ENCODE measurements at places on chromosomes 2 and 18.

- no peak for DNase-seq
Measured at GRCh38 chr2:56299171-56299691, 115.4 kb downstream of the CCDC85A start.

- no peak for DNase-seq
Measured at GRCh38 chr2:229297247-229297646, 26.2 kb upstream of the PID1 start.

DNA sequence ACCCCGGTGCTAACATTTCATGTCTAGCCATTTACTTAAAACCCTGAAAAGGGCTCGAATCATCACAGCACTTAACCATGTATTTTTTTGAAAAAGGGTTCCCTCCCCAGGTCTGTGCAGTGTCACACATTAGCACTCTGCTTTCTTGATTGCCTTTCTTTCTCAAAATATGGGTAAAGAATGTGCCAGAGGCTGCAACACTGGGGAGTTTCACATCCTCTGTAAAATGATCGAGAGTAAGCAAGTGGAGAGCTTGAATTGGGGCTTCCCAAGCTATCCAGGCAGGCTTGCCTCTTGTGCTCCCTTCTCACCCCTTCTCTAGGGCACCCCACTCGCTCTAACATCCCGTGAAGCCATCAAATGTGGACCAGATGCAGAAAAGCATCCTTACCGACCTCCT lies 177.0 kb upstream of the CCDC68 start:
- no peak for DNase-seq

GRCh38 chr2:198309673-198310280 lies 505.4 kb downstream of the PLCL1 start:
- peak; percentile 58 for DNase-seq

- DNase-seq: no peak
Measured at GRCh38 chr18:13517369-13517768, 209.0 kb downstream of the FAM210A start.

DNA sequence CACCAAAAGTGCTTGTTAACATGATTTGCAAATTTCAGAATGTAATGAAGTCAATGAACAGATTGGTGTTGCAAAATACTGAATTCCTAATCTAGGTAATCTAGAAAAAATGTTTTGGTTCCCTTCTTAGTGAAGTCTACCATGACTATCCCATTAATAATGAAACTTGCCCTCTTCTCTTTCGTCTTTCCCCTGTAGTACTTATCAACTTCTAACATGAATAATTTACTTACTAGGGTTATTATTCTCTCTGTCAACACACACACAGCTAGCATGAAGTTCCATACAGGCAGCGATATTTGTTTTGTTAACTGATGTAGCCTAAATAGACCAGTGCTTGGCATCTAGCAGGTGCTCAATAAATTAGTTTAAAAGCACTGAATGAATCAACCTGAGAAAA lies 160.2 kb downstream of the NCK2 start:
- DNase-seq: no peak

- no peak for DNase-seq
Measured at GRCh38 chr18:60113396-60113795, 213.6 kb downstream of the PMAIP1 start.

GRCh38 chr18:29154758-29155725 lies 978.1 kb upstream of the CDH2 start:
- DNase-seq: no peak

- no peak for DNase-seq
Measured at GRCh38 chr2:62741127-62741526, 35.6 kb downstream of the EHBP1 start.

- no peak for DNase-seq
Measured at GRCh38 chr2:167550448-167550847, 662.2 kb downstream of the XIRP2 start.

DNA sequence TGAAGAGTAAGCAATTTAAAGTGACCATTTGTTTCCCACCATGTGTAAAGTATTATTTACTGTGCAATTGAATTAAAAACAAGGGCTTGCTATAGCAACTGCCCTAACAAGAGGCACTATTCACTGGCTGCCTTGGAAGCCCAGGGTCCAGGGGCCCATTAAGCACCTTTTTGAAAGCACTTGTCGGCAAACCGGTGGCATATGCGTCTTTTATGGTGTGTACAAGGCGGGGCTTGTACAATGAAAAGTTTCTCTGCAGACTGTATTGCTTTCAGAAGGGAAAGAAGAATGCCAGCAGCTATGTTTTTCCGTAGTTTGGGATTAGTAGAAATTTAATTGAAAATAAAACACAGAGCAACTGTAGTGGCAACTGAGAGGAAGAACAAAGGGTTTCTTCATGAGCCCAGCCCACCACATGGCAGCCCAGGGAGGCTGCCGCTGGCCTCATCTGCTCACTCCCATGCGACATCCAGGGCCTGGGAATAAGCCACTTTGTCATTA lies 279.5 kb upstream of the PARD3B start:
- DNase-seq: no peak

DNA sequence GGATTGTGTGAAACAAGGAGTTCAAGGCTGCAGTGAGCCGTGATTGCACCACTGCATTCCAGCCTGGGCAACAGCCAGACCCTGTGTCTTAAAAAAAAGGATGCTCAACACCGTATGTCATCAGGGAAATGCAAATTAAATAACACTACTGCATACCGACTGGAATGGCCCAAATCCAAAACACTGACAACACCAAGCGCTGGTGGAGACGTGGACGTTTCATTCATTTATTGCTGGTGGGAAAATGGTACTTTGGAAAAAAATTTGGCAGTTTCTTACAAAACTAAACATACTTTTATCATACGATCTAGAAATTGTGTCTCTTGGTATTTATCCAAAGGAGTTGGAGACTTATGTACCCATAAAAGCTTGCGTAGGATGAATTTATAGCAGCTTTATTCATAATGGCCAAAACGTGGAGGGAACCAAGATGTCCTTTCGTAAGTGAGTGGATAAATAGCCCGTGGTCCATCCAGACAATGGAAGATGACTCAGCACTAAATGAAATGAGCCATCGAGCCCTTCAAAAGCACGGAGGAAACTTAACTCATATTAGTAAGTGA lies 24.2 kb downstream of the NEU4 start:
- no peak for DNase-seq

- DNase-seq: no peak
Measured at GRCh38 chr18:40937386-40937785, 1017.6 kb upstream of the PIK3C3 start.

DNA sequence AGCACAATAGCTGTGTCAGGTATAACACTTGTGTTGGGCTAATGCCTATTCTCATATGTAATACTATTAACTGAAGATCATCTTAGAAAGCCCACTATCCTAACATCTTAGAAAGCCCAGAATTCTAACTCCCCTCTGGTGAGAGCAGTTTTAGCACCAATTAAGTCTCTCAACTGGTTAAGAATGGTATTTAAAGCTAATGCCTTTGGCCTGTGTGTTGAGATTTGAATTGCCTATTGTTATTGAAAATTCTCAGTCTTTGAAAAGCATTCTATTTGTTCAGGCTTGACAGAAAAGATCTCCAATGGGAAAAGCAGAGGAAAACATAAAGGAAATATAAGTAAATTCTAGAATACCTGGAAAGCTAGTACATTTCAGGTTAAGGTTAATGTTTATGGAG lies 352.5 kb downstream of the ARHGAP15 start:
- no peak for DNase-seq

GRCh38 chr2:37556256-37556655 lies 115.2 kb downstream of the CDC42EP3 start:
- DNase-seq: no peak

DNA sequence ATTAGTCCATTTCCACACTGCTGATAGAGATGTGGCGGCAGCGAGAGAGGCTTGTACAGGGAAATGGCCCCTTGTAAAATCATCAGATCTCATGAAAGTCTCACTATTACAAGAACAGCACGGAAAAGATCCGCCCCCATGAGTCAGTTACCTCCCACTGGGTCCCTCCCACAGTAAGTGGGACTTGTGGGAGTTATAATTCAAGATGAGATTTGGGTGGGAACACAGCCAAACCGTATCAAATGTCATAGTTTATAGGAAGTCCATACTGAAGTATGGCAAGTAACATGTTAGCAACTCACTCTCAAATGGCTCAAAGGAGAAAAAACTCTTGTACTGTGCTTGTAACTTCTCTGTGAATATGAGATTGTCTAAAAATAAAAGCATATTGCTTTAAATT lies 56.1 kb downstream of the FARP2 start:
- peak; percentile 80 for DNase-seq

DNA sequence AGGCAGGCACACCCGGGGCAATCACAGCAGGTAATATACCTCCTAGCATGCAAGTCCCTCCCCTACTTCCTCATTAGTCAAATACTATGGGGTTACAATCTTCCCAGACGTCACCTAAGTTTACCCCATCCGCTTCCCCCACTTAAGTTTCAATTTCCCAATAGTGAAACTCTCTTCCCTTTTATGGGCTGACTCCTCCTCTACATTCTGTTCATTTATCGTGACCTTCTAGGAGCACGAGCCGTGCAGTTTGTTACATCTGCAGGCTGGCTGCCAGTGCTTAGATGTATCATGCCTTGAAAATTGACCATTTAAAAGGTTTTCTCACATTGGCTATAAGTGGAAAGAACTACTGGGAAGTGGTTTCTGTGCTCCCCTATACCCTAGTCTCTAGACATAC lies 1357.8 kb upstream of the CRIM1 start:
- no peak for DNase-seq

DNA sequence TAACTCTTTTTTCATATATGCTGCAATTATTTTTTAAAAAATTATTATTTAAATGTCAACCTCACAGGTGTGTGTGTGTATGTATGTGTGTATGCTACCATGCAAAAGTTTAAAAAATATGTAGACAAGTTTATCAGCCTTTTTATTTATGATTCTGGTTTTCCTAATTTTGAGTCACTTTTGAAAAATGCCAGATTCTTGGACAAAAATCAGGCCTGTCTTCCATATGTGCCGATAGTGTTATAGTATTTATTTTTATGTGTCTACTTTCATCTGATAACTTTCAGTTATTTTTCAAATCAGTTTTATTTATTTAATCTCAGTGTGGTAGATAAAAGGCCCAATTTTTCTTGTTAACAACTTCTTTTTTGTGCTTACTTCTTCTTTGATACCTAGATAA lies 176.2 kb downstream of the RDH14 start:
- DNase-seq: no peak

DNA sequence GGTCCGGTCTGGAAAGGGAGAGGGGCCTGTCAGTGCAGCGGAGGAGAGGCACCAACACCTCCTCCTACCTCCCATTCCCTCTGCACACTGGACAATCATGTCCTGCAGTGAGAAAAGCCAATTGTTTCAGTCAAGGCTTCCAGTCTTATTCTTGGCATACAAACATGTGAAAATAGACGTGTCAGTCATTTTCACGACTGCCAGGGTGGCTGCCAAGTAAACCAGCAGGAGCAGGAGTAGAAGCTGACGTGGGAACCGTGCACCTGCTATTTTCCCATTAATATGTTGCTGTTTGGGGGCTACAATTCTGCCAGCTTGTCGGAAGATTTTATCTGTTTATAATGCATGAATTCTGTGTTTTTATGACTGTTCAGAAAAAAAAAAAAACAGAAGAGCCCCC lies 202.3 kb downstream of the SPP2 start:
- no peak for DNase-seq

GRCh38 chr2:223920109-223920508 lies 25.0 kb downstream of the WDFY1 start:
- DNase-seq: no peak

- peak; percentile 28 for DNase-seq
Measured at GRCh38 chr2:149169656-149170055, 131.2 kb downstream of the LYPD6B start.

- no peak for DNase-seq
Measured at GRCh38 chr2:105537920-105538319, 139.1 kb upstream of the FHL2 start.

DNA sequence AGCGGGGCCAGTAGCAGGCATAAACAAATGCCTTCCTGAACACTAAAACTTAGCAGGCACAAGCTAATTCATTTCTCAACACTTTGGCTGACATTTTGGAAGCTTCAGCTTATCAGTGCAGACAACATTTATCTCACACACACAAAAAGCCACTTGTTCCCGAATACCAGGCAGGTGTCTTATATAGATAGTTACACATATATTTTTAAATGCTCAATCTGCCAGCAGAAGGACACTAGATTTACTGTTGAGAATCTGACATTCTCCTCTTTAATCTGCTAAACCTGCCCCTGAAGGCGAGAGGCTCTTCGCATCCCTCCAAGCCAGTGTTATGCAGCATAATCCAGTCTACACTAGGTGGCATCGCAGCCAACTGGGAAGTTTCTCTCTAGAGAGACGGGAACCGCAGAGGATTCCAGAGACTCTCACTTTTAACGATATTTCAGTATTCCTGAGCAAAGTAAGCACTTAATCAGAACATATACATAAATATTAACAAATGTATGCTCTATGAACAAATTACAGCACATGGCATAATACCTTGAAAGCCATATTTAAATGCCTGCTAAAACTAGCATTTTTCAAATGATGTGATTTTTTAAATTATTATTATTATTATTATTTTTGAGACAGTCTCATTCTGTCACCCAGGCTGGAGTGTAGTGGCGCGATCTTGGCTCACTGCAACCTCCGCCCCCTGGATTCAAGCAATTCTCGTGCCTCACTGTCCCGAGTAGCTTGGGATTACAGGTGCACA lies 90.2 kb upstream of the SCG2 start:
- peak; percentile 12 for DNase-seq

GRCh38 chr2:203038586-203038985 lies 23.9 kb downstream of the NBEAL1 start:
- no peak for DNase-seq

DNA sequence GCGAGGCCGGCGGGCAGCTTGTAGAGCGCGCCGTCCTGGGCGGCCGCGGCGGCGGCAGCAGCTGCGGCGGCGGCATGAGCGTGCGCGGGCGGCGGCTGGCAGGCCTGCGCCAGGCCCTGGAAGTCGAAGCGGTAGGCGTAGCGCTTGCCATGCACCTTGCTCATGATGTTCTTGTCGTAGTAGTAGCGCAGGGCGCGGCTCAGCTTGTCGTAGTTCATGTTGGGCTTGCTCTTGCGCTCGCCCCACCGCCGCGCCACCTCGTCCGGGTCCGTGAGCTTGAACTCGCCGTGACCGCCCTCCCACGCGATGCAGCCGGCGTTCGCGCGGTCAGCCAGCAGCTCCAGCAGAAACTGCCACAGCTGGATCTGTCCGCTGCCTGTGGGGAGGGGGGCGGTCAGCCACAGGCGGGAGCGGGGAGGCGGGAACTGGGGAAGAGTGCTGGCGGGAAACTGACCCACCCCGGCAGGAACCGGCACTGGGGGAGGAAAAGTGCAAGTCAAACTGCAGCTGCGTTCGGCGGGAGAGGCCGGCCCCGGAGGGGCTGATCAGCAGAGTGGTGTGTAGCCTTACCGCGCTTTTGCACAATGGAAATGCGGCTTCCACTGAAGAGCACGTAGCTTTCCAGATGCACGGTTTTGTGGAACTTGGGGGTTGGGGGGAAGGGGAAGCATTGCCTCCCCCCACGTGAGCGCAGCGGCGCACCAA lies 3.0 kb downstream of the FEV start:
- peak; percentile 58 for DNase-seq

GRCh38 chr2:179263446-179264367 lies 925 bp downstream of the SESTD1 start:
- DNase-seq: peak; percentile 63
